Fibroblast of skin of right quadriceps (primary cell): ENCODE measurements at places on chromosomes 3 and 15.

DNA sequence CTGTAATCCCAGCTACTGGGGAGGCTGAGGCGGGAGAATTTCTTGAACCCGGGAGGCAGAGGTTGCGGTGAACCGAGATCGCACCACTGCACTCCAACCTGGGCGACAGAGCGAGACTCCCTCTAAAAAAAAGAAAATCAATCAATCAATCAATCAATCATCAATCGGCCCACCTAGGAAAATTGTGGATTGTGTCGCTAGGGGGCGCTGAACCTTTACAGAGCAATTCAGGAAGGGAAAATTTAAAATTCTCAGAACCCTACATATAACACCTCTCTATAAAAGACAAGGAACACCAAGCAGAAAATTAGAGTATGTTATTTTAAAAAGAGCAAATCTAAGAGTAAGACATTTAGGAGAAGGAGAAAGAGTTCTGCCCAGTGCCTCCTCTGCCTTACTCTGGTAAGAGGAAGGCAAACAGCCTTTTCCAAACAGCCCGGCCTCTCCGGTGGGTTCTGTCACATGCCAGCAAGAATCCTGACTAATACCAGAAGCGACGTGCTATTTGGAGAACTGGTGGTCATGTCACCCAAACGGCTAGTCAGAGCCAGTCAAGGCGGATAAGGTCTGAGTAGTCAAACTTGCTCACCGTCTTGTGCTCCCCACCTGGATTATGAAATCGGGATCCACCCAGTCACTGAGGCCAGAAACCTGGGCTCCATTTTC is 22.3 kb upstream of the SMCO1 start:
- DNase-seq, result no peak

DNA sequence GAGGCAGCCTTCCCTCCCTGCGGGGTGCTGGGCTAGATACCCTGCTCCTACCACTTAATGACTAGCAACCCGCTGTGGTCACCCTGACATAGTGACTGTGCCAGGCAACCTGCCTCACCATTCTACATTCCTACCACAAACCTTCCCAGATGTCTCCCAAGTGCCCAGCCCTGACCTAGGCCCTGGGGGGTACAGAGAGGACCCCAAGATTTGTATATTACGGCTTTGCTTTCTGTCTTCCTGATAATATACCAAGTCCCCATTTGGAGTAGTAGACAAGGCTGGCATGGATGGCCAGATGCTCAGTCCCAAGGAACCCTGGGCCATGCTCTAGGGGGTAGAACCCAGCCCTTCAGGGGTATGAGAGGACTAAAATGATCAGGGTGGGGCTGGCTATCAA is 31.0 kb downstream of the ESYT3 start:
- no peak for DNase-seq

DNA sequence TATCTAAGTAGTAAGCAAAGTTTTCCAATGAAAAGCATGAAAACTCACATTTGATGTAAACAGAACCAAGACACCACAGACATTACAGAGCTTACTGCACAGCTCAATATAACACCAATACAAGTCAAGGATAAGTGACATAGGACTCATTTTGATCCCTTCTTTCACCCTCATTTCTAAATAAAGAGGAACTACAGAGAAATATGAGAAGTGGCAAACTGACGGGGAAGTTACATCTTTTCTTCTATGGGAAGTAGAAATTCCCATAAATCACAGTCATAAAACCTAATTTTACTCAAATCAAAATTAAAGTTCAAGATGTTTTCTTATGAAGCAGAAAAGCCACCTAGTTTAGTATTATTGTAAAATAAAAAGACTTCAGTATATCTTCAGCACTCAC is 3.8 kb downstream of the ATG3 start:
- no peak for DNase-seq

DNA sequence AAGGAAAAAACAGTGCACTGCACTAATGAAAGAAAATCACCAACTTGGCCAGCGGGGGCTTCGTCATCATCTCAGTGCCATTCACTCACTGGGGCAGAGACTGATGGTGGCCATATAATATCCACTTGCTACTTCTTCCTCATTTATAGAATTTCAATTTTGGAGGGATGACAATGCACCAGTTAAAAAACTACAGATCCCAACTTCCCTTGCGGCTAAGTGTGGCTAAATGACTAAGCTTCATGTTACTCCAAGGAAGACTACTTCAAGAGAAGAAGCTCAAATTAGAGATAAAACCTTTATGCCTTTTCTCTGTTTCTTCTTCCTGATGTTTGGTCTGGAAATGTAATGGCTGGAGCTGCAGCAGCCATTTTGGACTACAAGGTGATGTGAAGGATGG is 38.8 kb downstream of the NGLY1 start:
- no peak for DNase-seq

GRCh38 chr3:171123915-171124314 is 97.4 kb upstream of the SLC2A2 start:
- DNase-seq, result no peak

DNA sequence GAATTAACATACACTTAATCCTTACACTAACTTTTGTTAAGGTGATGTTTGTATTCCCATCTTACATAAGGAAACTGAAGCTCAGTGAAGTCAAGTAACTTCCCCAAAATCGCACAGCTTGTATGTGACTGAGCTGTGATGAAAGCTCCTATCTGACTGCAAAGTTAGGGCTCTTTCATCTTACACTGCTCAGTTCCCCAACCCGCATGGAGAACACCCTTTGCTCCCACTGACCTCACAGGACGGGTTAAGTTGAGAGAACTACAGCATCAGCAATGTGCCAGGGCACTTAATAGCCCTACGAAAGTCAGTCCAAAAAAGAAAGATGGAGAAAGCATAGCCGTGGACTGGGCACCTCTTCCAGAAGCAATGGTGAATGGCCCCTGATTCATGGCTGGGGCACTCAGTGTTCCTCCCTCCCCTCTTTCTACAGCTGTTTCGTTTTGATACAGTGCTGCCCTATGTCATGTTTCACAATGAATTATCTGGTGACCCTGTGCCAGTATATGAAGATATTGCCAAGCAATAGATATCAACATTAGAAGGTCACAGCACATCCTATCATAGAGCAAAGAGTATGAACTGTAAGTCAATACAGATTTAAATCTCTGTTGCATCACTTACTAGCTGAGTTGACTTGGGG is 38.0 kb downstream of the CADPS start:
- no peak for DNase-seq

DNA sequence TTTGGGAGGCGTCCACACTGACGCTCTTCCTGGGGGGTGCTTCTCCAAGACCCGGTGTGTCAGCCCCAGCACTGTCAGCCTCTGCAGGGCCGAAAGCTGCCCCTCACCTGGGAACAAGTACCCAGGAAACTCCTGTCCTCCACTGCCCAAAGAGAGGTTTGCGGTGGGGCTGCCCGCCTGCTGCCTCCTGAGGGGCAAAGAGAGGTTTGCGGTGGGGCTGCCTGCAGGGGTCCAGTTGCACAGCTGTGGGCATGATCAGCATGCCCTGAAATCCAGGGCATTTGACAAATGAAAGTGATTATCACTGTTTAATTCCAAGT is 15.1 kb upstream of the SNRPA1 start:
- DNase-seq, result no peak

- no peak for DNase-seq
Measured at GRCh38 chr3:131390331-131390730, 8.8 kb downstream of the NUDT16 start.

DNA sequence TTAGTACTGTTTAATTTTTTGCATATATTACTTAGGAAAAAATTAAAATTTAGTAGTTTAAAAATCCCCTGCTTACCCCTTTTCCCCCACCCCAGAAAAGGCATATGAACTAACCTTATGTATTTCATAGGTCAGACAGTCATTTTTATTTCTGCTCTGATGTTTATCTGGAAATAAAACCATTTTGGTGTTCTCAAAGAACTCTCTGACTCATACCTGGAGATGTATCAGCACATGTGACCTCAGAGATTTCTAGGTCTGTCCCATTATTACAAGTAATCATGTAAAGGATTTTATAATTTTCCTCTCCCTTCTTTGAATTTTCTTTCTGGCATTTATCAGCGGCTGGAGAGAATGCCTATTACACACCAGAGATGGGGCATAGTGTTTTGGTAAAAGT is 14.1 kb upstream of the CCR8 start:
- no peak for DNase-seq

DNA sequence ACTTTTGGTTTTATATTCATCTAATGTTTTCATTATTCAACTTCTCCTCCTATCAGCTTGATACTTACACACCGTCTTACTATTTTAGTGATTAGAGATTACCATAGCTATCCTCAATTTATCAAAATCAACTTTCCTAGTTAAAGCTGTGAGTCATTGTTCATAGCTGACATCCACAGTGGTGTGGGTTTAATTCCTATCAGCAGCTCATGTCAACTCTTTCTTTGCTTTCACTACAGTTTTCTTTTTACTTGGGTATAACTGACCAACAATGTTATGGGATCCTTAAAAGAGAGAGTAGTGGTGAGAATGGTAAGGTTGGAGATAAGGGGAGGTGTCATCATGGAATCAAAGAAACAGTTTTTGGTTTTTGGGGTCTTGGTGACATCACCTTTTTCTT is 112.7 kb downstream of the NFKBIZ start:
- DNase-seq, result peak; percentile 44

DNA sequence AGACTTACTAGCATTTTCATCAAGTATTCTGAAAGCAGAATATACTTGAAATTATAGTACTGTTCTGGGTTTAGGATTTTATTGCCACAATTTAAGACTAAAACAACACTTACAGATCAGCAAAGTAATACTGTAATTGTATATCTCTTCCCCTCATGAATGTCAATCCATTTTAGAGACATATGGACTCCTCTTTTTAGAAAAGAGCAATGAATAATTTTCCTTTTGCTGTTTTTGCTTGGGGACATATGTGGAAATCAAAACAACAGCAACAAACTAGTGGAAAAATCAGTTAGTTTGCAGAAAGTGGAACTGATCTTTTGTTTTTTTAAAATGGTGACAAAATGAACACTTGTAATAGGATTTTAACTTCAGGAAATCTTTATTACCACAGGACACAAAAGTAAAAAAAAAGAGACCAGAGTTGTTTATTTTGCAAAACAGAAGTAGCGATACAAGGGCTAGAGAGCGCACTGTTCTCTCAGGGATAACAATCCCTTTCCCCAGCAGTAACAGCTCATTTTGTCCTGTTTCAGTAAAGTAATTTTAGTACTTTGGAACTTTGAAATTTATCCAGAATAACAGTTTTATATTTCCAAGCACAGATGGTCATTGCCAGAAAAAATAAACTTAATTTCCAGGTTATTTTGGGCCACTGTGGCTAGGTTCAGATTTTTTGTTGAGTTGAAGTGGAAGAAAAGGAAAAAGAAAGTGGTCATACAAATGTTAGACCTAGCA is 17.1 kb downstream of the LEKR1 start:
- DNase-seq, result no peak

DNA sequence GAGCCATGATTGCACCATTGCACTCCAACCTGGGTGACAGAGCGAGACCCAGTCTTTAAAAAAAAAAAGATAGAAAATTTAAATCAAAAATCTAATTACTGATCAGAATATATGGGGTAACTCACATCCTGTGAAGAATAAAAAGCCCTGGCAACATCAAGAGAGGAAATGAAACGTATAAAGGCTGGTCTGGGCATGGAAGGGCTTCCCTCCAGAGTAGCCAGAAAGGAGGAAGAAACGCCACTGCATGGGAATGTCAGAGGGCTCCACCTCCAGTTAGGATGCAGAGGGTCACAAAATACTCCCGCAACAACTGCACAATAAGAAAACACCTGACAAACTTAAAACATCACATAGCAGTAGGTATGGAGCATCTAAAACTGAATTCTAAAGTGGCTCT is 4.9 kb upstream of the IQCF1 start:
- DNase-seq, result no peak

GRCh38 chr3:79341961-79342360 is 425.8 kb downstream of the ROBO1 start:
- DNase-seq, result no peak

- DNase-seq, result peak; percentile 6
Measured at GRCh38 chr3:197907196-197907595, 42.8 kb upstream of the RPL35A start.

DNA sequence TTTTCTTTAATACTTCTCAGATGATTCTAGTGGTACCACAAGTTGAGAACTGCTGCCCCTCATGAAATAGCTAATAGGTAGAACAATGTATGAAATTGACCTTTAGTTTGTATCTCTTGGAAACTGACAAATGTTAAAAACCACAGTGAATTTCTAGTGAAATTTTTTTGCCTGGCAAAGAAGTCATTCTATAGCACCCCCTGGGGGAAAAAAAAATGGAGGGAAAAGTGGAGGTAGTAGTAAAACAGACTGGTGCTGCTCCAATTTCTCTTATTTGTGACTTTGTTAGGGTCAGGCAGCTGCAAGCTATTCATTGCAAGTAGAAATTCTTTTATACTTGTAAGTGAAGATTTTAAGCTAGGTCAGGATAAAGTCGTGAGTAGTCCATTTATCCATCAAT is 605.0 kb downstream of the NLGN1 start:
- no peak for DNase-seq

DNA sequence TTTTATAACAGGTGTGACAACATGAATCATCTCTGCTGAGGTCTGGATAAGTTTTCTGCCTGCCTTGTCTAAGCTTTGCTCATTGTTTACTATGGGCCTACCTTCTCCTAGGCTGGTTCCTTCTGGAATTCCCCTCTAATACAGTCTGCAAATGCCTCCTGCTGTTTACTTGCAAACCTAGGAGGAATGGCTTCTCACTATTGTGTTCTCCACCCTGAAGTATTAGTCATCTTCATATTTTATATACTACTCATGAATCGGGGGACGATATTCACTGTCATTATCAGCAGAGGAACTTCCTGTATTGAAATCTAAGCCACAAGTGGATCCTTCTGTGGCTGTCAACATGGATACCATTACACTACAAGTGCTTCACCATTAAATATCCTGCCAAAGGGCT is 154.8 kb downstream of the PLCL2 start:
- DNase-seq, result peak; percentile 91

- no peak for DNase-seq
Measured at GRCh38 chr3:3559786-3560185, 239.4 kb upstream of the LRRN1 start.

DNA sequence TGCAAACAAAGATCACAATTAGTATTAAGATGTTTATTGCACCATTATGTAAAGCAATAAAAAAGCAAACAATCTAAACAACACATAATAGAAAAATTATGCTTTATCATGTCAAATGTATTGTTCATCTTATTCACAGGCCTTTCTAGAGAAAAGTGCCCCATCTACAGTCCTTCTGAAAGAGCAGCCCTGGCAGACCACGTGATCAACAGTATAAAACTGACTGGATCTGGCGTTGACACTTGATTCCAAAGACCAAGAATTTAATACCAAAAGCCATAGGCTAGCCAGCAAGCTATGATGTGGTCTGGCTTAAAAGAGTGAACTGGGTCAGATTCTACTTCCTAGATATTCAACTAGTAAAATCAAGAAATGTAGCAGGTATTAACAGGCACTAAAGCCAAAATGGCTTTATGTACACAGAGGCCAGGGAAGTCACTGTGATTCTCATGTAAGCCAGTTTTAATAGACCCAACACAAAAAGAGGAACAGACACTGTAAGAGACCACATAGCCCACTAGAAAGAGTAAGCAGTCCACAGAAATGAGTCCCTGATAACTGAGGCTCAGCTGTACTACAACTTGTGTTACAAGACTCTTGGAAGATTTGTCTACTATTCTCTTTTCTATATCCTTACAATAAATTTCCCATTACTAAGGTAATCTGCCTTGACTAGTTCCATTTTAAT is 32.5 kb downstream of the DMXL2 start:
- no peak for DNase-seq
